ENCODE measurements at places on chromosomes 4 and X. TPM values are rescaled to one million over a fixed set of nuclear protein-coding genes. Genes with fewer than 3 reads are reported as not detected.

CXXC4 gene
- polyA plus RNA-seq: 0.09 TPM

PROM1 gene
- polyA plus RNA-seq: 0.37 TPM

STATH gene
- not detected for polyA plus RNA-seq

CSAG2 gene
- not detected for polyA plus RNA-seq

TNMD gene
- polyA plus RNA-seq: 0.33 TPM

SHOX gene
- polyA plus RNA-seq: not detected

MGARP gene
- 0.24 TPM for polyA plus RNA-seq

MAGED4 gene
- 1.5 TPM for polyA plus RNA-seq

GABRE gene
- 63.3 TPM for polyA plus RNA-seq

GLRA3 gene
- polyA plus RNA-seq: not detected

F8A1 gene
- 13.9 TPM for polyA plus RNA-seq

NWD2 gene
- polyA plus RNA-seq: under 0.01 TPM

CENPI gene
- 1.5 TPM for polyA plus RNA-seq

TMEM156 gene
- polyA plus RNA-seq: 0.25 TPM

BMX gene
- polyA plus RNA-seq: 0.33 TPM

FAM149A gene
- 6.7 TPM for polyA plus RNA-seq

PRRG1 gene
- 1.8 TPM for polyA plus RNA-seq

MAD2L1 gene
- 5.2 TPM for polyA plus RNA-seq

PPP1R2C gene
- not detected for polyA plus RNA-seq

JAKMIP1 gene
- 0.13 TPM for polyA plus RNA-seq

RBMXL3 gene
- not detected for polyA plus RNA-seq

RGN gene
- 1.1 TPM for polyA plus RNA-seq

PDLIM3 gene
- polyA plus RNA-seq: 24.2 TPM

Data from esophagus (tissue), 2 donors.